NCI-H1105 treated with DMSO at 0.1 percent for 48 hours (cell line): ENCODE measurements at places on chromosomes 1 and 21.

- no peak for DNase-seq
These were observed 231.3 kb downstream of the C1orf94 start for GRCh38 chr1:34408011-34408410.

DNA sequence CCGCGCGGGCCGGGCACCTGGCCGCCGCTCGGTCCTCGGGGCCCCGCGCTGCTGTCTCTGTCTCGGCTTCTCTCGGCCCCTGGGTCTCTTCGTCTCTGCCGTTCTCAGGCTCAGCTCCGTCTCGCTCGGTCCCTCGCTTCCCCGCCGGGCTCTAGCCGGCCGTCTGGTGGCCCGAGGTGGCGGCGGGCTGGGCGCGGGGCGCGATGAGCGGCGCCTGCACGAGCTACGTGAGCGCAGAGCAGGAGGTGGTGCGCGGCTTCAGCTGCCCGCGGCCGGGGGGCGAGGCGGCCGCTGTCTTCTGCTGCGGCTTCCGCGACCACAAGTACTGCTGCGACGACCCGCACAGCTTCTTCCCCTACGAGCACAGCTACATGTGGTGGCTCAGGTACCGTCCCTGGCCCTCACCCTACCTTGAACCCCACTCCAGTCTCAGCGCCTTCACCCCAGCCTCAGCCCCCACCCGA lies 355 bp downstream of the SHISAL2A start:
- DNase-seq, result no peak

DNA sequence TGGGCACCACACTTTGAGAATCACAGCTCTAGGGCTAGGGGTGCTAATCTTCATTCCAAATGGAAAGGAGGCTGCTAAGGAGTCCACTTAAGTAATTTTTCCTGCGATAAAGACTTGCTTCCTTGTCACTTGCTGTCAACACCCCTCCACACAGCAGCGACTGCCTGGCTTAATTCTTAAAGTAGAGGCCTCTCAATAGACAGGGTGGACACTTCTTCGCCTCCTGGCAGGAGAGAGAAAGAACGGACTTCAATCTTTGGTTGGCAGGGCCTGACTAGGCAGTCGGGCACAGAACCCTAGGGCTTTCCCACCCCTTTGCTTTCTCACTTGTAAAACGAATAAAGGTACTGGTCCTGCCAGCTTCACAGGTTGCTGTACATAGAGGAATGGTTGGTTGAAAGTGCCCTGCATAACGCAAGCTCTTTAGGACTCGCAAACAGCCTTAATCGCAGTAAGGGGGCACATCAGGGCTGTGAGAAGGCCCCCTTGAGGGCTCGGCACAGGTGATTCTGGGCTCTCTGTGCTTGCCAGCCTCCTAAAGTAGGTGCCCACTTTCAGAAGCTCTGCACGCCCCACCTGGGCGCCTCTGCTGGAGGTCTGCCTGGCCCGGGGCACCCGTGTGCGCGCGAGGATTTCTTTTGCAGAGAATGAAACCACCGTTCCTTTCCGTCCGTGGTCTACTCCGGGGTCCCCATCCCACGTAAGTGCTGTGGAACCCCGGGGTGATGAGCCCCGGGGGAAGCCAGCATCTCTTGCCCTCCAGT lies 47.6 kb upstream of the CD34 start:
- DNase-seq, result no peak

GRCh38 chr1:215082532-215083382 lies at the start of gene KCNK2:
Gene KCNK2, plus strand, starts transcription at chr1:215082737. Its CDS starts 649 bp downstream, at chr1:215083386.
- DNase-seq, result peak; percentile 60
